ENCODE measurements at places on chromosomes 5 and 9.

- DNase-seq, result no peak
These were observed 267.8 kb downstream of the MED10 start for GRCh38 chr5:6110441-6111005.

- no peak for DNase-seq
These were observed 178.7 kb downstream of the PLK2 start for GRCh38 chr5:58281189-58281588.

GRCh38 chr5:6652025-6652424, 18.8 kb downstream of the SRD5A1 start:
- peak; percentile 65 for DNase-seq

- DNase-seq, result no peak
These were observed 13.7 kb downstream of the TUT7 start for GRCh38 chr9:86340356-86341006.

DNA sequence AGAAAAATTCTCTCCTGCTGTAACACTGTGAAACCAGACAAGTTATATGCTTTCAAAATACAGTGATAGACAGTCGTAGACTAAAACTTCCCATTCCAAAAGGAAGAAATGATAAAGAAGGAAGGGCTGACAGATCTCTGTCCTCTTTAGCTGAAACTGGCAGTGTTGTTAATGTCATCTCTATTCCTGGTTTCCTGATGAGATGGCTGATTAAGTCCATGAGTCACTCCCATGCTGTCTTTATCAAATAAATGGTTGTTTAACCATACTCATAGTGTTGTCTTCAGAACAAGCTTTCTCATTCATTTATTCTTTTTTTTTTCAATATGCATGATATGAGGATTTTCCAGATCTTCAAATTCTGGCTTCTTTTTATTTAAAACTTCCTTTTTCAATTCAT, 952.2 kb upstream of the WWC1 start:
- DNase-seq, result no peak

GRCh38 chr9:114382699-114383520, 4.9 kb downstream of the AKNA start:
- no peak for DNase-seq

GRCh38 chr9:130018265-130018664, 24.7 kb downstream of the FNBP1 start:
- DNase-seq, result no peak

DNA sequence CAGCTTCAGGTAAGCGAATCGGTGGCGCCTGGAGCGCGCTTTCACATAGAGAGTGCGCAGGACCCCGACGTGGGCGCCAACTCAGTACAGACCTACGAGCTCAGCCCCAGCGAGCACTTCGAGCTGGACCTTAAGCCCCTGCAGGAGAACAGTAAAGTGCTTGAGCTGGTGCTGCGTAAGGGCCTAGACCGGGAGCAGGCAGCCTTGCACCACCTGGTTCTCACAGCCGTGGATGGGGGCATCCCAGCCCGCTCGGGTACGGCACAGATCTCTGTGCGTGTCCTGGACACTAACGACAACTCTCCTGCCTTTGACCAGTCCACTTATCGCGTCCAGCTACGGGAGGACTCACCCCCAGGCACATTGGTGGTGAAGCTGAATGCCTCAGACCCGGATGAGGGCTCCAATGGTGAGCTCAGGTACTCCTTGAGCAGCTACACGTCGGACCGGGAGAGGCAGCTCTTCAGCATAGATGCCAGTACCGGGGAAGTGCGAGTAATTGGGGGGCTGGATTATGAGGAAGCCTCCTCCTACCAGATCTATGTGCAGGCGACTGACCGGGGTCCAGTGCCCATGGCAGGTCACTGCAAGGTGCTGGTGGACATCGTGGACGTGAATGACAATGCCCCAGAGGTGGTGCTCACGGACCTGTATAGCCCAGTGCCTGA, 1.1 kb downstream of the PCDHAC2 start:
- DNase-seq, result no peak

GRCh38 chr5:143025971-143026370, 255.8 kb downstream of the ARHGAP26 start:
- no peak for DNase-seq

- DNase-seq, result no peak
These were observed 9.6 kb downstream of the SHB start for GRCh38 chr9:38059233-38059936.

DNA sequence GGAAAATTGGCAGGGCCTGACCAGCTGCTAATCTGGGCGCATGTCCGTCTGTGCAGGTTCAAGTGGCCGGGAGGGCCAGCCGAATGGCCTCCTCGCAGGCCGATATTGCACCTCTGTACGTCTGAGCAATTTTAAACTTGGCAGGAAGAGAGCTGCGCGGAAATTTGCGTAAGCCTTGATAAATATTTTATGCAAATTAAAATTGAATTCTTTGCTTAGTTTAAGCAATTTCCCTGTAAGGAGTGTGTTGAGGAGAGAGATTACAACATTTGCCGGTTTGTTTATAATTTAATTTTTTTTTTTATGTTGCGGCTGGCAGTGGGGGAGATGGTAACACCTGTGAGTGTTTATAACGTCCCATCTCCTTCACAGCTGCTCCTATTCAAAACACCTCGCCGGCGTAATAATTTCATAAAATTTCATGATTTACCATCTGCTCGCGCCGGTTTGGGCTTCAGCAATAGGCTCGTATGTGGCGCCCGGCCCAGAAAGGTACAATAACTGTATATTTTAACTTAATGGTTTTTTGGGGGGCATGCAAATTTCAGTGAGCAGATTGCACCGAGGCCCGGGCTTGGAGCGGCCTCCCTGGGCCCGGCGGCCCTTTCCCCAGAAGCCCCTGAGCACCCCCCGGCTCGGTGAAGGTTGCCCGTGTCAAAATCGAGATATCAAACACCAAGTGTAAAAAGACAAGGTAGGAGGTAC, 269.4 kb upstream of the MVB12B start:
- DNase-seq, result no peak

DNA sequence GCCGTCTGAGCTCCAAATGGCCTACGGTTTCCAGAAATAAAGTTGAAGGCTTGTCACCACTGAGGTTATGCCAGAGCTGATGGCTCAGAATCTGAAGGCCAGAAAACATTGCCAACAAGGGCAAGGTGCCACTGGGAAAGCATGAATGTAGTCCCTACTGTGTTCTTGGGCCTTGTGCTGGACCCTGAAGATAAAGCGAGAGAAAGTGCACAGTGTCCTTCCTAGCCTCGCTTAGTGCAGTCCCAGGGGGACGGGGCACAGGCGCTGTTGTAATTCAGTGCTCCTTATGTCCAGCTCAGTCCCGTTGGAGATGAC, 84.5 kb downstream of the NDFIP1 start:
- DNase-seq, result no peak

GRCh38 chr5:67724412-67725135, 491.0 kb upstream of the PIK3R1 start:
- DNase-seq, result no peak

DNA sequence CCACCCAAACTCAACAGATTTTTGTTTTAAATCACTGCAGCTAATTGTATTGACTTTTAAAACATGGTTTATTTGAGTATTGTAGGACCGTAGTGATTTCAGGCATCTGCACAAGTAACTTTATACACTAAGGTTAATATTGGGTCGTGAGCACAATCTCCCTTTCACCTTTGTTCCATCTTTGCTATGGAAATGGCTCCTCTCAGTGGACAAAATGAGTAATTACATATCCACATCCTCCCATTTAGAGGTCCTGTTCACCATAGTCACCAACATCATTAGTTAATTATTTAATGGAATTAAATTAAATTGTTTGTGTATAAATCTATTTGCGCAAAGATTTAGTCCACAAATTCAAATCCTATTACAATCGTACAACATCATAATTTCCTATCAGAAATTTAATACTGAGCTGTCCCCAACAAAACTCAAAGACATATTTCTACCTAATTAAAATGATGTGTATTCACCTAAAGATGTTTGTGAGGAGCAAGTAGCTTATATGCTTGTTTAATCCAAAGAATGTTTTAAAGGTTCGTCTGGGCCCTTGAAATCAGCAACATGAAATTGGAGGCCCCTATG, 173.0 kb upstream of the DAPK1 start:
- peak; percentile 15 for DNase-seq

DNA sequence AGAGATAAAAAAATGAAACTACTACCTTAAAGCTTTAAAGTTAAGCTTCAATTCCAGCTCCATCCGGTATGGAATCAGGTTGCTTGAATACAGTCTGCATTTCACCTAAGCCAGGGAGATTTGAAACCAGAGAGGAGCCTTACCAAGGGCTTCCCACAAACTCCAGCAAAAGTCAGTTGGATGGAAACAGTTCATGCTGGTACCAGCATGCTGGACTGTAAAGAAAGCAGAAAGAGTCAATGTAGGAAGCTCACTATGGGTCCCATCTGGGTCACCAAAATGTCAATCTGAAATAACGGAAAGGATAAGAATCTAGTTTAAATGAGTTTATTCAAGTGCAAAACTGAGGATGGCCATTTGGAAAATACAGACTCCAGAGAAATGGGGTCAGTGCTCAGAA, 65.3 kb downstream of the CDO1 start:
- no peak for DNase-seq

GRCh38 chr9:137095664-137096517, 9.1 kb downstream of the MAN1B1 start:
- DNase-seq, result peak; percentile 55

DNA sequence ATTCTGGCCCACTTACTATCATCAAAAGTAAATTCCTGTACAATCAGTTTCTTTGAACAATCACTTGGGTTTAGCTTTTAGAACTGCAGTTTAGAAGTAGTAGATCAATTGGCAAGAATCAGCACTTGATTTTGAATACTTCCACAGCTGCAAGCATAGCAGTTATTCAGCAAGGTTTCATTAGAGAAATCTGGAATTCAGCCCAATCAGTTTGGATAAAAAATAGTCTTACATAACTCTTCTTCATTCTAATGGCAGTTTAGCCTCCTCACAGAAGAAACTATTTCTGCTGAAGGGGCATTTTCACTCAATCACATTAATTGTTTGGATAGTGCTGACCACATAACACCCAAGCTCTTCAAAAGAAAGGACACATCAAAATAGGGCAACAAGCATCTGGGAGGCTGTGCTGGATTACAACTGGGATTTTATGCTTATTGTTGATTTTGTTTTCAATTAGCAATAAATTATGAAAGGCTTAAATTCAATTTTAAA, 336.2 kb upstream of the PDE4D start:
- DNase-seq, result no peak

DNA sequence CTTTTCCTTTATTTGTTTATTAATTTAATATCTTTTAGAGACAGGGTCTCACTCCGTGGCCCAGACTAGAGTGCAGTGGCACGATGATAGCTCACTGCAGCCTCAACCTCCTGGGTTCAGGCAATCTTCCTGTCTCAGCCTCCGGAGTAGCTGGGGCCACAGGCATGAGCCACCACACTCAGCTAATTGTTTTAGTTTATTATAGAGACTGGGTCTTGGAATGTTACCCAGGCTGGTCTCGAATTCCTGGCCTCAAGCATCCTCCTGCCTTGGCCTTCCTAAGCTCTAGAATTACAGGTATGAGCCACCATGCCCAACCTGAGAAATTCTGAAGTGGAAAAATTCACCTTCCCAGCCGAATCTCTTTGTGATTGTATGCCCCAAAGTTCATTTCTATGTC, 139.4 kb upstream of the SLC12A2 start:
- DNase-seq, result no peak

DNA sequence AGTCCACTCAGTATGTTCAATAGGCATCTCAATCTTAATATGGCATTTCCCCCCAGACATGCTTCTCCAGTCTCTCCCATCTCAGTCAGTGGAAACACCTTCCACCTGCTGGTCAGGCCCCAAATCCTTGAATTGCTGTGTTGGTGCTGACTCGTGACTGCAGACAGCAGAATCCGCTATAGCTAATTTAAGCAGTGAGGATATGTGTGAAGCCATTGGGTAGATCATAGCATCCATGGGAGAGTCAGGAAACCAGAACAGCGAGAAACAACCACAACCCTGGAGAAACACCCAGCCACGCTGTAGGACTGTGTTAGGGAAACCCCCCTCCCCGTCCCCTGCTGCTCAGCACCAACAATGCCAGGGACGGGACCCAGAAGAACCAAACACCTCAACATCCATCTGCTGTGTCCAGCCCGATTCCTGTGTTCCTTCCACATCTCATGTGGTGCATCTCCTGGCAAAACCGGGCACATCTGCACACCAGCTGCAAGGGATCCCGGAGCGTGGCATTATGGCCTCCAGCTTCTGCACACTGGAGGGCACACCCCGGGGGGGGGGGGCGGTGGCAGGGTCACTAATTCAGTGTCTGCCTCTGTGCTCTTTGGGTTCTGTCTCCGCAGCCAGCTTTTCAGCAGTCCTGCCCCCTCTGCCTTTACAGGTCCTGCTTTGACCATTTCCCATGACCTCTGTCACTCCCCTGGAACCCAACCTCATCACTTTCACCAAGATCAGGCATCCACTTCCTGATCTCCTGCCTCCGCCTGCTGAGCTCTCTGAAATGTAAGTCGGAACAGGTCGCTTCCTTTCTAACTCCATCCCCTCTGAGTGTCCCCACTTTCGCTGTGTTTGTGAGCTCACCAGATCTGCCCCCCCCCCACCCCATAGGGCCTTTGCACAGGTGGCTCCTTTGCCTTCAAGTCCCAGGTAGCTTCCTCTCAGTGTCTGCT, 2.4 kb upstream of the PLEKHG4B start:
- DNase-seq, result no peak

DNA sequence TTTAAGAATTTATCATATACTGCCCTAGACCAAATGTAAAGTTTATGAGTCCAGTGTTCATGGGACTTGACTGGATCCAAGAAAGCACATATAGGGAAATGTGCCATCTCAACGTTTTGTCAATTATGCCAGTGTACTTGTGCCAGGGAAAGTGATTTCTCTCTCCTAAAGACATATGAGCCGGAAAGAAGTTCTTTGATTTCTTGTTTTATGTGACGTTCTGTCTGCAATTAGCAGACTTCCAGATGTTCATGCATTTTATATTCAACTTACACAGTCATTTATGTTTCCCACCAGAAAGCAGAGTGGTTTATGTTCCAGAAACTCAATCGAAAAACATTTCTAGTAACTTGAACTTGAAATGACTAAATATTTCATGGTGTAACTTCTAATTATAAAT, 203.8 kb downstream of the FAM170A start:
- DNase-seq, result no peak

DNA sequence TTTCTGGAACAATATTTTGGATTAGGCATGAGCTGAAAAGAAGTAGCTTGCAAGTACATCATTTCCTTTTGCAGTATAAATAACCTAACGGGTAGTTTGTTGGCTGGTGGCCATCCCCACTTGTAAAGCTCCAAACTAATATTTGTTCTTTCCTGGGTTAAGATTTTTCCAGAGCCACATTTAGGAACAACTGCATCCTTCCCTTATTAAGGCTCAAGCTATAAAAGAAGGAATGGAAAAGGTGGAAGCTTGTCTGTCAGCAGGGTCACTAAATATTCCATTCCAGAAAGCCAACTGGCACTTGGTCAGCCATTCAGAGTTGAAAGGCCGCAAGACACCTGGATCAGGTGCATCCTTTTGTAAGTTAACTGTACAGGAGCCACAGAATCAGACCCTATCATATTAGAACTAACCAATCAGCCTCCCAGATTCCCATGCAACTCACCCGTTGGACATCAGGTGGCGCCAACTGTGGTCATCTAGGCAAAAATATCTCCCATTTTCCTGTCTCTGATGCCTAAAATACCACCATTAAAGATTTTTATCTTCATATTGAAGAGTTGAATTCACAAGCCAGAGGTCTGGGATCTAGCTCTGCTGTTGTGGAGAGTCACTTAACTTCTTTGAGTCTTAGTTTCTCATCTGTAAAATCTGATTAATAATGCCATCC, 82.9 kb downstream of the PTCD2 start:
- DNase-seq, result no peak

All from germinal center (tissue), 1 donor.